ENCODE measurements at places on chromosomes 7 and 10.
A peak's percentile ranks its signal among the peaks of the same experiment; 100 is the strongest.

GRCh38 chr7:21269021-21269420 is 158.9 kb upstream of the SP4 start:
- DNase-seq, result no peak

DNA sequence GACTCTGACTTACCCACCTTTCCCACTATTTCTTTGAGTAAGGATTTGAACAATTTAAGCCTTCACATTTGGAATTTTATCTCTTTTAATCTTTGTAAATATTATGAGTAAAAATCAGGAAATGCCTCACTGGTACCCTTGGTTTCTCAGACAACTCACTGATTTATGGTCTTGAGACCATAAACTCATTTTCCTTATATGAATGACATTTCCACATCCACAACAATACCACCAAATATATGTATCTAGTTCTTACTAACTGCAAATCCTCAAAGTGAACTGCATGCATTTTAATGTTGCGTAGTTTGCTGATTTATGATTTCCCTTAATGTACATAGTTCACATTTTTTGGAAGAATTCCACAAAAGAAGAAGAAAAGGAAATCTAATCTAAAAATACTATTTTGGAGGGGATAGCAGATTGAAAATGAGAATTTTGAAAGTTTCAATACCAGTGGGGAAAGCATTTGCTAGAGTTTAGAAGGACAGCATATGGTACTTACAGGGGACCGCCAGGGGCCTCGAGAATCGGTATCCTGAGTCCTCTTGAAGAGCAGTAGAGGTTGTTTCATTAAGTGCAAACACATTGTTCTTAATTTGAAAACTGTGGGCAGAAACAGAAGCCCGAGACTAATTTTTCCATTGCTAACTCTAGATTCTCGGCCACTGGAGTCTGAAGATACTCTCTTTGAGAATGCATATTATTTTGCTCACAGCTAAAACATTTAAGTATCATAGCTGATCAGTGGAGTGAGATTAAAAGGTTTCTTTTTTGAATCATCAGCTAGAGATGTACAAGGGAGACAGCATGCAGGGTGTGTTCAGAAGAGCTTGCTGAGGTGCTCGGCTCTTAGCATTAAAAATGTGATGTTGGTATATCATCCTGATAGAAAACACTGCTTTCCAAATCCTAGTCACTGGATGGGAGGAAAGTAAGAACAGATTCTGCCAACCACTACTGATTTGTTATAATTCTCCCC is 964.0 kb downstream of the GATA3 start:
- DNase-seq, result no peak

DNA sequence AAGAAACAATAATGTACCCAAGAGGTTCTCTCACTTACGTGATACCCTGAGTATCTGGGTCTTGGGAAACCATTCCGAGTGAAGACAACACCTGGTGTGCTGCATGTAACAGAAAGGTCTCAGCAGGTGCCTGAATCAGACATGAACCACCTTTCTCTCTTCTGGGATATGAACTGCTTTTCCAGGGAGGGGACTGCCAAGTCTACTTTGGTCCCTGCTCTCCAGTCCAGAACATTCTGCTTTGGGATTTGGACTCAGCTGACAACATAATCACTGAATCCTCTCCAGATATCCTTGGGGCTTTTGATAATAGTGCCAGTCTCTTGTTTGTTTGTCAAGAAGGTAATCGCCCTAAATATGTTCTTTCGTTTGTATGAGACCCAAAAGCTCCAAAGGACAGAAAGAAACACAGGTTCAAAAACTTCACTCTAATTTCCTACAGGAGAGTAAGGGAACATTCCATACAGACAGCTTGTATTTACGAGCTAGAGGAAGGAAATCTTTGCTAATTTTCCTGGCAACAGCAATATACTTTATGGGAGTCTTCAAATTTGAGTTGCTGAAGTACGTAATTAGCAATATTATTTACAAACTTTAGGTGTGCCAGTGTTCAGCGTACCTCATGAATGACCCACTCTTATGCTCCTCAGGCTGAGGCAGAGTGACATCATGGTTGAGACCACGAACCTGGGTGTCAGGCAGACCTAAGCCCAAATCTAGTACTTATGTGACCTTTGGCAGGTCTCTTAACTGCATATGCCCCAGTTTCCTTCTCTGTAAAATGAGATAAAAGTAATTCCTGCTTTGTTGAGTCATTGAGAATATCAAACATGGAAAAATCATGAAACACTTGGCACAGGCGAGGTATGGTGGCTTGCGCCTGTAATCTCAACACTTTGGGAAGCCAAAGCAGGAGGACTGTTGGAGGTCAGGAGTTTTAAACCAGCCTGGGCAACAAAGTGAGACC is 5.4 kb downstream of the ABLIM1 start:
- DNase-seq, result no peak

DNA sequence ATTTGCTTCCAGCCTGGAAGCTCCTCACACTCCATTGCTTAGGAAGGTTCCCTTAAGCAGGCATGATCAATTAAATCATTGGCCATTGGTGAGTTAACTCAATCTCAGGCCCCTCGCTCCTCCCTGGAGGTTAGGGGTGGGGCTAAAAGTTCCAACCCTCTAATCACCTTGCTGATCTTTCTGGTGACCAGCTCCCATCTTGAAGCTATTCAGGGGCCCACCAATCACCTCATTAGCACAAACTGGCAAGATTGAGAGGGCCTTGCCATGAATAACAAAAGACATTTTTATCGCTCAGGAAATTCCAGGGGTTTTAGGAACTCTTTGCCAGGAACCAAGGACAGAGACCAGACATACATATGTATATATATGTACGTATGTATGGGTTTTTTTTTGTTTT is 58.4 kb downstream of the AGK start:
- DNase-seq, result no peak

GRCh38 chr7:115038158-115038557 is 116.3 kb downstream of the MDFIC start:
- DNase-seq, result no peak

- DNase-seq, result no peak
Measured at GRCh38 chr7:102429141-102429899, 4.1 kb upstream of the ORAI2 start.

- no peak for DNase-seq
Measured at GRCh38 chr7:44144426-44144967, 3.4 kb upstream of the MYL7 start.

DNA sequence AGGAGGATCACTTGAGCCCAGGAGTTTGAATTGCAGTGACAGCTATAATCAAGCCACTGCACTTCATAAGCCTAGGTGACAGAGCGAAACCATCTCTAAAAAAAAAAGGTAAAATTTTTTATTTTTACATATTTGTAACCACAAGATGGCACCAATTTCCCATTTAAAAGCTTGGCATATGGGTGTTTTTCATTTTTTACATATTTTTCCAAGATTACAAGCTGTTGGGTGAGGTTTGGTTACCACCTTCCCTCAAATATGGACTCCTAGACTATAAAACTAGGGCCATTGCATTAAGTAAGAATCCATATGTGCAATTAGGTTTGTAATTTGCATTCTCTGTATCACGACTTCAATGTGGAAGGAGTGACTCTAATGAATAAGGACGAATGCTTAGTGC is 129.3 kb upstream of the ACBD5 start:
- peak; percentile 29 for DNase-seq

GRCh38 chr7:156224833-156225225 is 412.6 kb upstream of the SHH start:
- DNase-seq, result no peak

GRCh38 chr10:13231808-13232207 is 2.4 kb downstream of the UCMA start:
- DNase-seq, result no peak

GRCh38 chr7:143495851-143496250 is 18.2 kb downstream of the TAS2R41 start:
- DNase-seq, result no peak

DNA sequence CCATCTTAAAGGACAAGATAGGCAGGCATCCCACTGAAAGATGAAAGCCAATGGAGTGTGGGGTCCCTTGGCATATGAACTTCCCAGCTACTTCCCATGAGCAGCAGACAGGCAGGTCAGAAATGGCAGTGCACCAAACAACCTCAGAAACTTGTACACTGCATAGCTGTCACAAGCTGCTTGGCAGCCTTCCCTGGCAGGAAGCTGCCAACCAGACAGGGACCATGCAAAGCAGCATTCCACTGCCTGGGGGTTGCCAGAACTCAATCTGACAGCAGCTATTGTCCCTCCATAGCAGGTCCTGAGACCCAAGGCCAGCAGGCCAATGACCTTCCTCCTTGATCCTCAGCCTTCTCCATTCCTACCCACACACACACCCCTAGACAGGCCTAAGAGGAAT is 139.5 kb downstream of the PLCE1 start:
- DNase-seq, result no peak

DNA sequence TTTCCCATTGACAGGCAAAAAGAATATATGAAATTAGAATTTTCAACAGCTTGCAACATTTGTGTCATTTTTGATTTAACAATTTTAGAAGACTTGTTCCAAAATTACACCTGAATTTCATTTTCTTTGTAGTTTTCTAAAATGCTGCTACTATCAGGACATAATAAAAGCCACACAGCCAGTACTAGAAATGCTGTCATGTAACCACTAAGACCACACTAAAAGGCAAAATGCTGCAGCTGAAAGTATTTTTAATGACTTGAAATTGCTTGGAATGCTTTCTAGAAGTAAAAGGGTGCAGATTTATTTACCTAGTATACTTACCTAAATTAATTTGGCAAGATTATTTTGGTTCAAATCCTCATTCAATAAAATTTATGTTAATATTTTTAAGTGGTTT is 470.1 kb downstream of the GFRA1 start:
- no peak for DNase-seq

DNA sequence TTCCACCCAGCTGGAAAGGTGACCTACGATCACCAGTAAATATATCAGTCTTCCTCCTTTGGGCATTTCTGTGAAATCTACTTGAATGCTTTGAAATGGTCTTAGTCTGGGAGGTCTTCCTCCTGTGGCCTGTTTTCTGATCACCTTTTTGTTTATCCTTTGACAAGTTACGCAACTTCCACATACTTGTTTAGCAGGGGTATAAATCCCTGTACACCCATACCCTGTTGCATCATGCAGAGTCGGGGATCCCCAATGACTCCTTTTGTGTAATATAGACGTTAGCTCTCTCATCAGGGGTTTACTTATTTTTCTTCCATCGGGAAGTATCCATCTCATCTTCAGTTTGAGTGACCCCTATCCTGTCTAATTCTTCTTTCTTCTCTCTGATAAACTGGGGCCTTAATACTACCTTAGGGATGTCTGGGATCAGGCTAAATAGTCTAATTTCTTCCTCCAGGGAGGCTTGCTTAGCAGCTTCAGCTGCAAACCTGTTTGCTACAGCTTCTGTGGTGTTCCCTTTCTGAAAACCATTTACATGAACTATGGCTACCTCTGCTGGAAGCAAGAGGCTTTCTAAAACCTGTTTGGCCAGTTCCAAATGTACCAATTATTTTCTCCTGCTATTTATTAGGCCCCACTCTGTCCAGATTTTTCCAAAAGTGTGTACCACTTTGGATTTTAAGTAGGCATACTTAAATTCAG is 25.8 kb downstream of the MAPK8 start:
- DNase-seq, result no peak

DNA sequence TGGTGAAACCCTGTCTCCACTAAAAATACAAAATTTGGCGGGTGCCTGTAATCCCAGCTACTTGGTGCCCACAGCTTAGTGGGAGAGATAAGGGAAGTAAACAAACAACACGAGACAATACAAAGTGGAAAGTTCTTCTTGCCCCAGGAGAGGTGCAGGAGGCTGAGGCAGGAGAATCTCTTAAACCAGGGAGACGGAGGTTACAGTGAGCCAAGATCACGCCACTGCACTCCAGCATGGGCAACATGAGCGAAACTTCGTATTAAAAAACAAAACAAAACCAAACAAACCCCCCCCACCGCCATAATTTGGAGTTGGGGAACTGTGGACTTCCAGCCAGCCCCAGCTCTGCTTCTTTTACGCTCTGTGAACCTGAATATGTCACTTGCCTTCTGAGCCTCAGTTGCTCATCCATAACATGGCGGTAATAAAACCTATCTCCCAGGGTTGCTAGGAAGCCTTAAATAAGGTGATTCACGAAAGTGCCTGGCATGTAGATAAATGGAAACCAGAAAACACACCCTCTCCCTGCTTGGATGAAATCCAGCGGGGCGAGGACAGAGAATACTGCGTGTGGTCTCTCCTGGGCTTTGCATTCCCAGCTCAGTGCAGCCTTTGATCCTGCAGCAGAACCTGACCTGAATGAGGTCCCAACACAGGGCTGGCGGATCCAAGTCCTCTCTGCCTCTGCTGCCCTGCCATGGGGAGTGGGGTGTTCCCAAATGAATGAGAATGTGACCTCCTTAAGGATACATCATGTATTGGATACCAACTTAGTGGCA is 10.2 kb downstream of the MLXIPL start:
- DNase-seq, result no peak

All from kidney capillary endothelial cell (primary cell).